Suppressor macrophage treated with lipopolysaccharide for 1 hour (primary cell): ENCODE measurements at places on chromosomes 6 and 20.

GRCh38 chr20:11676630-11677287 is 240.9 kb upstream of the BTBD3 start:
- DNase-seq, result peak; percentile 47

DNA sequence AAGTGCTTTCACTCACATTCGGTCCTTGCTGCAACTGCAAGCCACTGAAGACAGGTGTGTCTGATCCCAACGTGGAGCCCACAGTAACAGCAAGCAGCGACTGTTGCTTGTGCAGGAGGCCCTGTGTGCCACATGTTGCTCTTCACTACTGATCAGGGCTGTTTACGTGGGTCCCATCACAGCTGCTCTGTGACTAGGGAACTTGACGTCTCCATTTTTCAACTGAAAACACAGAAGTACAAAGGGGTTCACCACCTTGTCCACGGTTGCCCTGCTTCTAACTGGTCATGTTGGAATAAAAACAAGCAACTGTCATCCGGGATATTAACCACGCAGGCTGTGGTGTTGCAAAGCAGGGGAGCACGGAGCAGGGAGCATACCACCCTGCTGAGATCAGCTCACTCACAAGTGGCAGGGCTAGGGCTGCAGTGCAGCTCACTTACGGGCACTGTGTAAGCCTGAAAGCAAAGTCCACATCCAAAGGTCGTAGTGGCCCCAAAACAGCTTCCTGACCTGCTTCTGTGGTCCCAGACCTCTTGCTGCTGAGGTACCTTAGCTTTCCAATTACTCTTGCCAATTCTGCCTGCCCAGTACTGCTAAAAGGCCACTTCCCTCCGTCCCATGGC is 105.8 kb upstream of the DUSP22 start:
- DNase-seq, result no peak

- peak; percentile 51 for DNase-seq
Observed at GRCh38 chr6:41546475-41546865, 289 bp downstream of the FOXP4 start.

DNA sequence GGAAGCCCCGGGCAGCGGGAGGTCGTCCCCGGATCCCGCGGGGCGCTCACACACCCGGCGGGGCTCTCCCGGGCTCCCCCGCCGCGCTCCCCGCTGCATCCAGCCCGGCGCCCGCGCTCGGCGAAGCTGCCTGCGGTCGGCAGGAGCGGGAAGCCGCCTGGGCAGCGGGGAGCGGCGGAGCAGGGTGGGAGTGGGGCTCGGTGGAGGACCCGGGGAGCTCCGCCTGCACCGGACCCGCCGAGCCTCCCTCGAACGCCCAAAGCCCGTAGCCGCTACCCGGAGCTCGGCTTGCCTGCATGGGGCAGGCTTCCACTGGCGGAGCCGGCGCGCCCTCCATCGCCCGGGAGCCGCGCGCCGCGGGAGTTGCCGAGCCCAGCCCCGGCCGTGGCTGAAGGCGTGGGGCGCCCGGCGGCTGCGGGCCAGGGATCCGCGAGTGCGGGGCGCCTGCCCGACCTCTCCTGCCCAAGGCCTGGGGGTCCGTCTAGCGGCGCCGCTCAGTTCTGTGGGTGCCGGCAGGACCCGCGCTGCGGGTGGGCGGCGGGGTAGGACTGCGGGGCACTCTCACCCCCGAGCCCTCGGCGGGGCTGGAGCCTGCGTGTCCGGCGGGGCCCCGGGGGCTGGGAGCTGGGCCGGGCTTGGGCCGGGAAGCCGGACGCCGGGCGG is 671 bp downstream of the CDH4 start:
- DNase-seq, result peak; percentile 13

DNA sequence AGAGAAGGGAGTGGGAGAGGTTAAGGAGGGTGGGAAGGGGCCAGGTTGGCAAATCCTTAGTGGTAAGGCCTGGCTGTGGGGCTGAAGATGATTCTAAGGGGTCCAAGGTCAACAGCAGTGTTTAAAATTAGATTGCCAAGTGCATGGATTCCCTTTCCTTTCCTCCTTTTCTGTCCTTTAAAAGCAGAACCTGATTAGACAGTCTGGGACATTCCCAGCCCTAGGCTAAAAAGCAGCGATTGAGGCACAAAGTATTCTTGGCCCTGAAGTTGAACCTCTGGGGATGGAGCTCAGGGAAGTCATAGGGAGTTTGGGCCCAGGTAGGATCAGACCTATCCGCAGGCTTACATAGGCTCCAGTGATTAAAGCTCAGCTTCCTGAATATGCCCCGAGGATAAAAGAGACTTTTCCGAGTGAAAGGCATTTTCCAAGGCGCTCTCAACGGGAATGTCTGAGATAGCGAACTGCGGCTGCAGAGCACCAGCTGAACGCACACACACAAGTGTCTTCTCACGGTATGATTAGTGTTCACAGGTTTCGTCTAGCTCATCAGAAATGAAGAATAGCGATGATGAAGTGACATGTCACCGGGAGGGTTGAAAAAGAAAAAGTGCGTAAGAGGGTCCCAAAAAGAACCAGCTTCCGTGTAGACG is 787 bp upstream of the CARMIL1 start:
- DNase-seq, result peak; percentile 53

GRCh38 chr6:326896-327537 is 34.7 kb downstream of the DUSP22 start:
- DNase-seq, result no peak

DNA sequence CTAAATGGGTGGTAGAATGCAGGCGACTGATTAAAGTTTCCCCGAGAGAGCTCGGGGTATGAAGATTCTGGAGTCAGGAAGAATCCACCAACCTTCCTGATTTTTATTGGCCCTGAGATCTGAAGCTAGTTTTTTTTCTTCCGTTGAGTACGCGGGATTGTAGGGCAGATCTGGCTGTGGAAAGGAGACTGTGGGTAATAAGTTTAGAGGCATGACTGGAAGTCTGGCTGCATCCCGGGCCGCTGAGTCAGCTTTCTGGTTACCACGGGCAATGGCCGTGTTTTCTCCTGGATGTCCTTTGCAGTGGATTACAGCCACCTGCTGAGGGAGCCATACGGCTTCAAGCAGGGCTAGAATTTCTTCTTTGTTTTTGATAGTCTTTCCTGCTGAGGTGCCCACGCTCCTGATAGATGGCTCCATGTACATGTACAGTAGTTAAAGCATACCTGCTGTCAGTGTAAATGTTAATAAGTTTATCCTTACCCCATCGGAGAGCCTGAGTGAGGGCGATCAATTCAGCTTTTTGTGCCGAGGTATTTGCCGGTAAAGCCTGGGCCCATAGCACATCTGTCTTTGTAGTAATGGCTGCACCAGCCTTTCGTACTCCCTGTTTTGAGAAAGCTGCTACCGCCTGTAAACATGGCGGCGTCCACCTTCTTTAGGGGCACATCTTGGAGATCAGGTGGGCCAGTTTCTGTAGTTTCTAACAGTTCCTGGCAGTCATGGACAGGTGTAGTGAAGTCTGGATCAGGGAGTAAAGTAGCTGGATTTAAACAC is 154.0 kb downstream of the TRIM27 start:
- DNase-seq, result no peak
